ENCODE measurements at places on chromosomes 2 and 18.

- no peak for DNase-seq
These were observed 121.6 kb downstream of the MSTN start for GRCh38 chr2:189940913-189941312.

GRCh38 chr2:169258045-169258601 lies 104.2 kb downstream of the LRP2 start:
- no peak for DNase-seq

DNA sequence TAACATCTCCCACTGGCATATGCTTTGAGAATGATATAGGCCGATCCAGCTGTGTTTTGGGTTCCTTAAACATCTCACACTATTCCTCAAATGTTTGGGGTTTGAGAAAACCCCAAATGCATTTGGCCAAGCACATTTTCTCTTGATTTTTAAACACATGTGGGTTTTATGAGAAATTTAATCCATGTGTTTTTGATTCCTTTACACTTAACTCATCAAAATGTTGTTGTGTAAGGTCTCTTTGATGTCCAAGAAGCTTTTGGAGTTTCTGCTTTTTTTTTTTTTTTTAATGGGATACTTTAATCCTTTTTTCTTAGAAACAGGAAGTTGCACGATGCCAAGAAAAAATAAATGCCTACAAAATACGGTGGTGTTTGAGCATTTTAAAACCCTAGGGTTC lies 339.8 kb upstream of the TCF4 start:
- no peak for DNase-seq

DNA sequence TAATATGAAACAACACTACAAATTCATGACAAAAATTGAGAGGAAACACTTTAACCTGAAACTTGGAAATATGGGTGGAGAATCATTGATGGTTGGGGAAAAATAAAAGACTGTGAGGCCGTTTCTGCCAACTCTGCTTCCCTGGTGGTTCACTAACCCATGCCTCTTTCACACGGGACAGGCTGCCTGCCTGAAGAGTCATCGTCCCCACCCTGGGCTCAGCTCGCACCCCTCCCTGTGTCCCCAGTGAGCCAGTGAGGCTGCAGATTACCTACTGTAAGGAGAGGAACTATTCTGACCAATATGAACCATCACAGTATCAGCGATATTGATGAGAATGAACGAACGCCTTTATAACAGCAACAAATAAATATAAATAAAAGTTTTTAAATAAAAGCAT lies 357.8 kb upstream of the CDH20 start:
- no peak for DNase-seq

DNA sequence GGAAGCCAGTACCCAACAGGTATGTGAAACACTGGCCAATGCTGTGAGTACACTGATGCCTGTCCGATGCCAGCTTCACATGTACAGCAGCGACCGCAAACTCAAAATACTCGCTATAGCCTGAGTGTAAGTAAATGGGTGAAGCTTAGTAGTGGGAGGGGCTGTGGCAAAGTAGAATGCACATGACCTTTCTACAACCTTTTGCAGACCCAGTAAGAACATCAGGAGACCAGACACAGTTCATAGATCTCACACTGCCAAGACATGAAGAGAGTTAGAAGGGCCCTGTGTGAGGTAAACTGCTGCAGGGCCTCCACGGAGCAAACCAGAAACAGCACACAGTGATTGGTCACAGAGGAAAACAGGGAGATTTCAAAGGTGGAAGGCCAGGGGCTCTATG lies 9.1 kb upstream of the UBXN4 start:
- DNase-seq, result no peak

- no peak for DNase-seq
These were observed 153.7 kb downstream of the CAMKMT start for GRCh38 chr2:44515416-44515815.

DNA sequence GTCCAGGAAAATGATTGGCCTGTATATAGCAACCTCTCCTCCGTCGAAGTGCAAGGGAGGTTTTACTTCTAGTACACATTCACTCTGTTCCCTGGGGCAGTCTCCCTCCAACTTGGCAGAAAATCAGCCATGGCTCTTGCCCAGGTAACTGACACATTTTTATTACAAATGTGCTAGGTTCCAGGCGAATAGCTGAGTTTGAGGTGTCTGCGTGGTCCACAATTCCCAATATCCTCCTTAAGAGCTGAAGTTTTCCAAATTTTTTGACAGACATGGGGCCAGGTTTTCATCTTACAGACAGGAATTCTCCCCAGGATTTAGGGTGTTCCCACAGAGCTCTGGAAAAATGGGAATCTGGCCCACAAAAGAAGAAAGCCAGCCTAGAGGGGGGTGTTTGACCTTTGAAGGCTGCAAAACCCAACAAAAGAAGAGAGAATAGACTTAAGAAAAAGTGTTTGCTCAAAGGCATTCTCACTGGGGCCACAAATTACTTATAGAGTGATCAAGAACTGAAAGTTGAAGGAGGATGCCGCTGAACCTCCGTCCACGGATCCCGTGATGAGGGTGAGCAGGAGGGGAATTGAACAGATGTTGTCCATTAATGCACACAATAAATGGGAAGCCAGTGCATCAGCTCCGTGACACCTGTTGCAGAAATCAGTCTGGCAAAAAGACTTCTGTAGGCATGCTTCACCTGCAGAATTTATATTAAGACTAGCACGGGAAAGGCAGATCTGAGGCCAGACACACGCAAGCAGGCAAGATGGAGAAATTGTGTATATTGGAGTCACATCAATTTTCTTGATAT lies 242.3 kb upstream of the COPS8 start:
- DNase-seq, result no peak

- no peak for DNase-seq
These were observed 150.2 kb upstream of the LHCGR start for GRCh38 chr2:48905696-48906095.

GRCh38 chr2:71417300-71418202 lies 35.8 kb upstream of the DYSF start:
- DNase-seq, result no peak

- DNase-seq, result no peak
These were observed 345.2 kb downstream of the ALK start for GRCh38 chr2:29576231-29576630.

DNA sequence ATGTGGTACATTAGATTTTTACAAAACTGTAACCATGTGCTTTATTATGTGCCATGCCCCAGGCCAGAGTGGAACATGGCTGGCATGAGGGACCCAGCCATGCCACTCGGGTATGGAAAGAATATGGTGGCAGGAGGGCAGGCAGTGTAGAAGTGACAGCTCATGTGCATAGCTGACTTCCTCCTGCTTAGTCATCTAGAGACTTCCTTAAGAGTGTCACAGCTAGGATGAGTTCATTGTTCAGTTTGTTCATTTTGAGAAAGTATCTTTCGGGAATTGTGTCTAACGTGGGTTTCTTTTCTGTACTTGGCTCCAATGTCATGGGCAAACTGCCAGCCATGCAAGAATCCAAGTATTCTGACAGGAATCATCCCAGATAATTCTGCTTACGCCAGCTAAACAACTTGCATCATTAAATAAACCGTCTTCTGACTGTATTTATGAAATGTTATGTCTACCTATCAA lies 94.3 kb upstream of the ITGB6 start:
- DNase-seq, result peak; percentile 56

DNA sequence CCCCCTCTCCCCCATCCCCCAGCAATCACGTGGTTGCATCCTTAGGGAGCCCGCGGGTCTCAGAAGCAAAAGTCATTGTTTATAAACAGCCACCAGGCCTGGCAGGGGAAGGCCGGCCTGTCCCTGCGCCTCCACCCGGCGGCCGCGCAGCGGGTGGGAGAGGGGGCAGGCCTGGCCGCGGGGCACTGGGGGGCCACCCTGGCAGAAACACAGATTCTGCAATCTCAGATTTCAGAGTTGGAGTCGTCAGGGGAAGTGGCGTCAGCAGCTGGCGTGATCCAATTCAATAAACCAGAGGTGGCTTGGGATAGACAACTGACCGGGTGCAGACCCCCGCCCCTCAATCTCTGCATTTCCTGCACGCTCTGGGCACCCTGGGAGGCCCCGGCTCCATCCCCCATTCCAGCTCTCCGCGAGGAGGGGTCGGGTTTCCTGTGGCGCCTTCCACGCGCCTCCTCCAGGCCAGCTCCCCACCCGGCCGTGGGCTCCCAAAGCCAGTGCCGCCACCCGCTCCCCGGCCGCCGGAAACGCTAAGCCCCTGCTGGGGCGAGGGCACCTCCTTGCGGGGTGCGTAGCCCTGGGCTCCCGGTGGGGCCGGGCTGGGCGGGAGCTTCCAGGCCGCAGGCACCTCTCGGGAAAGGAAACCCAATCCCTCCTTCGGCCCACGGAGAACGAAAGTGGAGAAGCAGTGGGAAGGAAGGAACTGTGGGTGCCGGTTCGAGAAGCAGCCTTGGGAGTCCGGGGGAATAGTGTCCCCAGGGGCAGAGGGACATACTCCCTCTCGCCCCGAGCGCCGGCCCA lies 1.1 kb downstream of the BIN1 start:
- DNase-seq, result no peak

- no peak for DNase-seq
These were observed 69.7 kb downstream of the RNF144A start for GRCh38 chr2:6986912-6987361.

GRCh38 chr2:142037744-142038143 lies 93.1 kb downstream of the LRP1B start:
- DNase-seq, result no peak

- peak; percentile 47 for DNase-seq
These were observed 472 bp upstream of the PLEKHM3 start for GRCh38 chr2:208025814-208026184.

GRCh38 chr2:229416116-229416694 lies 145.1 kb upstream of the PID1 start:
- DNase-seq, result no peak

DNA sequence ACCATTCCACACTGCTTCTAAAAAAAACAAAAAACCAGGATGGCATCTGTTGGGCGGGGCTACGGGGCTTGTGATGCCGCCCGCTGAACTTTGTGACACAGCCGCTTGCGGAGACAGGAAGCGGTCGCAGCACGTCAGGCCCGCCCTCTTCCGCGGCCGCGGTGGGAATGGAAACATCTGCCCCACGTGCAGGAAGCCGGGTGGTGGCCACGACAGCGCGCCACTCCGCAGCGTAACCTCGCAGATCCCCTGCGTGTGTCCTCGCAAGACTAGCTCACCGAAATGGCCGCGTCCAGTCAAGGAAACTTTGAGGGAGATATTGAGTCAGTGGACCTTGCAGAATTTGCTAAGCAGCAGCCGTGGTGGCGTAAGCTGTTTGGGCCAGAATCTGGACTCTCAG lies 168.5 kb downstream of the SUCLG1 start:
- no peak for DNase-seq

DNA sequence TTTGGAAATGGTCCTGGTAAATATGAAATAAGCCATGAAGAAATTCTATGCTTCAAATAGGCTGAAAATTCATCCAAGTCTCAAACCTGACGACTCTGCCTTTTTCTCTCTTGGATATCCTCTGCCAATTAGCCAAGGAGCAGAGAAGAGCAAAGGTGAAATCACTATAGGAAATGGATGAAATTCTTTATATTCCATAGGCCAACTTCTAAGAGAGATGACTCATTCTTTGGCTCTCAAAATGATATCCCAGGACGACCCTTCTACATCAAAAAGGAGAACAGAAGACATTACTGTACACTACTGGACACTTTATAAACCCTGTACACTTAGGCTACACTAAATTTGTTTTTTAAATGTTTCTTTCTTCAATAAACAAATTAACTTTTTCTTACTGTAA lies 22.7 kb downstream of the PDE1A start:
- DNase-seq, result no peak

- no peak for DNase-seq
These were observed 44.8 kb downstream of the FTCDNL1 start for GRCh38 chr2:199806179-199806578.

GRCh38 chr2:52017646-52018235 lies 985.8 kb upstream of the NRXN1 start:
- no peak for DNase-seq

DNA sequence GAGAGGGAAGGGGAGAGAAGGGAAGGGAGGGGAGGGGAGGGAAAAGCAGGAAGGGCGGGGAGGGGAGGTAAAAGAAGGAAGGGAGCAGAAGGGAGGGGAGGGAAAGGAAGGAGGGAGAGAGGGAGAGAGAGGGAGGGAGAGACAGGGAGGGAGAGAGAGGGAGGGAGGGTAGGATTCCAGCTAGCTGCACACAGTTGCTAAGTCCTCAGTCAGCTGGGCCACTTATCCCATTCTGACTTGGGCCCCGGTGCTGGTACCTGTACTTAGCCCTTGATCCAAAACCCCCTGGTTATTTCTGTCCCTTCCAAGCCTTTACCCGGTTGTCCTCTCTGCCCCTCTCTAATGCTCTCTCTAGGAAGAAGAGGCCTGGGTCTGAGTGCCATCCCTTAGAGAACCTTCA lies 211.4 kb downstream of the TTC32 start:
- DNase-seq, result no peak

DNA sequence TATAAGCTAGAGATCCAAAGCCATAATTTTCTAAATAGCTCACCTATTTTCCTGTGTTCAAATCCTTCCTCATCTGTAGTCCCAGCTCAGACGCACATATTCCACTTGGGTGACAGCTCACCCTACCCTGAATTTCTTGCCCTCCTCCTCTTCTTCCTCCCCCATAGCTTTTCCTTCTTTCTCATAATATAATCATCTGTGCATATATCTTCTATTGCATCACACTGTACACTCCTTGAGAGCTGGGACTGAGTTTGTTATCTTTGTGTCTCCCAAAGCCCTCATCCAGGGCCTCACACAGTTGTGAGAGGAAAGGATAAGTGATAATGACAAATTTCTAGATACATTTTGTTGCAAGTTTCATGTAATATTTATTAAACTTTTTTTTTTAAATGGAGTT lies 55.9 kb upstream of the RTN4 start:
- DNase-seq, result no peak

- no peak for DNase-seq
These were observed 124.9 kb downstream of the TNS1 start for GRCh38 chr2:217877866-217878265.

DNA sequence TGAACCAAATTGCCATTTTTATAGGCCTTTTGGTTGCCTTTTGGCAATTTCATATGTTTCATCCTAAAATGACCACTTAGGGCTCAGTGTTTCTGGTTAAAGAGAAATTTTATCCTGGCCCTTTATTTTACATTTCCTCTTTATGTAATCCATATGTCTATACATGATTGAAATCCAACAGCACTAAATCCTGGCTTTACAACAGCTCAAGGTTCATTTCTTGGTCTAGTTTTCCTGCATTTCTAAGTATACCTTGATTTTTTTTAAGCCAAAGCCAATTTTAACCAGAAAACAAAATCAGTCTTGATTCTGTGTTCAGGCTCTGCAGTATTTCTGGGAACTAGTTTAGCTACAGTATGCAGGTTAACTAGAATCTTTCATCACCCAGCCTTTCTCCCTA lies 11.7 kb downstream of the FZD5 start:
- no peak for DNase-seq

- no peak for DNase-seq
These were observed 180.5 kb upstream of the DTNA start for GRCh38 chr18:34529358-34530335.

Data from activated CD8-positive, alpha-beta memory T cell treated with anti-CD3 and anti-CD28 coated beads, Interleukin-2, amount 10 ng/mL, durations not matched to agents 7 days and 5 days (primary cell).